ENCODE measurements at places on chromosomes 2 and 18.

GRCh38 chr18:45119876-45120275, 439.2 kb downstream of the SETBP1 start:
- no peak for DNase-seq

DNA sequence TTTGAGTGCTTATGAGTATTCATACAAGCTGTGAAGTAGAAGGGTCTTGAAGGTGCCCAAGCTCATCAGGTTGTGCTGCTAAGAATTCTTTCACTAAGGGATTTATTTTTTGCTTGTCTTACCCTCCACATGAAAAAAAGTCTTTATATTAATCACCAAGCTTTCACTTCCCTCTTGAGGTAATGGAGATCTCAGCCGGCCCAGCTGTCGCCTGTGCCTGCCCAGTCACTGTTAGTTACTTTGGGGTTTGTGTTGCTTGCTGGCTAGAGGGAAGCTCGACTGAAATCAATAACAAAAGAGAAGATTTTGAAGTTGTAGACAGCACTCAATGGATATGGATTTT, 21.9 kb downstream of the MC2R start:
- no peak for DNase-seq

- no peak for DNase-seq
Observed at GRCh38 chr2:85712336-85712735, 18.2 kb downstream of the GNLY start.

DNA sequence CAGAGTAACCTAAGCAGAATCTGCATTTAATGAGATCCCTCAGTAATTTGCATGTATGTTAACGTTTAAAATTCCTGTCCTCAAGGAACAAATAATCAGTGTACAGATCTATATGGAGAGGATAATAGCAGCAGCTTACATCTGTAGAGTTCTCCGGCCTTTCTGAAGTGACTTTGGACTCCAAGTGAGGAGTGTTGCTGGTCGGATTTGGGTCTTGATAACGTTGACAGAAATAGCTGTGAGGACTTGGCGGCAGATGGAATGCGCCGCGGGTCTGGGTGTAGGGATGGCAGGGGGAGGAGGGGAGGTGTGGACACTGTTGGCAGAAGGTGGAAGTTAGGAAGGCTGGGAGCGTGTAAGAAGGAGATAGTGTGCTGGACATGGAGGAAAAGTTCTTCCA, 170.9 kb upstream of the GATA6 start:
- DNase-seq, result no peak

DNA sequence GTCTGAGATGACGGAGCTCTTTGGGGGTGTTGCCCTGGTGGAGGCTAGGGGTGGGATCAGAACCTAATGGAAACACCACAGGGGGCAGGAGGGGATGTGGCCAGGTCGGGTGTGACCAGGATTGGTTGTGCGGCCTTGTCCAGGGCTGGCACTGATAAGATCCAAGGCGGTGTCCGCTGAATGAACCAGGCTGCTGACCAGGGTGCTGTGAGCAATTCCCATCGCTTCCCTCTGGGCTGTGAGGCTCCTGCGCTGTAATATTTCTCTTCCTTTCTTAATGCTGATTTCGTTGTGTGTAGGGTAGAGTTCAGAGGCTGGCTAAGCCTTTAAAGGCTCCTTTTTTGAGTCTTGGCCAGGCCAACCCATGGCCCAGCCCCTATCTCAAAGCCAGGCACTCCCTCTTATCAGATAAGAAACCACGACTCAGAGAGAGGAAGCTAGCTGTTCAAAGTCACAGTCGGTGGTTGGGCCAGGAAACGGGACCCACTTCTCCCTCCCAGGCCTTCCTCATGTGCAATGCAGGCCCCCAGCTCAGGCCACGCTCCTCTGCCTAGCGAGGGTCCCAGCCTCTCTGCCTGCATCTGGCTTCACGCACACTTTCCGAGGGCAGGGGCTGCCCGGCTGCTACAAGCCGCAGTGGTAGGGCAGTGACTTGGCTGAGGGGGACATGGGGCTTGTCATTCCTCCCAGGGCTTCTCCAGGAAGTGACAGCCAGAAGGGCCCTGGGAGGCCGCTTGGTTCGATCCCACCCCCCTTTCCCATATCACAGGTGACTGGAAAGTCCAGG, 26.0 kb upstream of the FOSL2 start:
- DNase-seq, result peak; percentile 59

DNA sequence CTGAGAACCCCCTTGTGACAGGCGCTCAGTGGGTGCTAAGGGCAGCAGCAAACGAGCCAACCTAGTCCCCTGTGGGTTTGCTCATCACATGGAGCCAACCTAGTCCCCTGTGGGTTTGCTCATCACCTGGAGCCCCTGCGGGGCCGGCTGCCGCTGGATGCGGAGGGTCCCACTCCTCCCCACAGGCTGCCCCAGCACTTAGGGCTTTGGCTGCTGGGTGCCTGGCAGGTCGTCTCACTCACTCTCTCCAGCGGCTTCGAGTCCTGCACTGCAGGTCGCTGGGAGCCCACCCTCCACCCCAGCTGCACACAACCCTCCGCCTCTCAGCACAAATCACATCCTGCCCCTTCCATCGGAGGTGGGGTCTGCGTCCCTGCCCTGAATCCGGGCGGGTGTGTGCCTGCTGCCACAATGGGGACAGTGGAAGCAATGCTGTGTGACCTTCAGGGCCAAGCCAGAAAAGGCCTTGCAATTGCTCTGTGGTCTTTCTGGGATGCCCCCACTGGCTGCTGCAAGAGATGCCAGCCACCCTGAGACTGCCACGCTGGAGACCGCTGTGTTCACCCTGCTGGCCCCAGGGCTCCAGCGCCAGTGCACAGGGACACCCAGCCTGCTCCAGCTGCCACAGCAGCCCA, 248.1 kb upstream of the SALL3 start:
- DNase-seq, result no peak

DNA sequence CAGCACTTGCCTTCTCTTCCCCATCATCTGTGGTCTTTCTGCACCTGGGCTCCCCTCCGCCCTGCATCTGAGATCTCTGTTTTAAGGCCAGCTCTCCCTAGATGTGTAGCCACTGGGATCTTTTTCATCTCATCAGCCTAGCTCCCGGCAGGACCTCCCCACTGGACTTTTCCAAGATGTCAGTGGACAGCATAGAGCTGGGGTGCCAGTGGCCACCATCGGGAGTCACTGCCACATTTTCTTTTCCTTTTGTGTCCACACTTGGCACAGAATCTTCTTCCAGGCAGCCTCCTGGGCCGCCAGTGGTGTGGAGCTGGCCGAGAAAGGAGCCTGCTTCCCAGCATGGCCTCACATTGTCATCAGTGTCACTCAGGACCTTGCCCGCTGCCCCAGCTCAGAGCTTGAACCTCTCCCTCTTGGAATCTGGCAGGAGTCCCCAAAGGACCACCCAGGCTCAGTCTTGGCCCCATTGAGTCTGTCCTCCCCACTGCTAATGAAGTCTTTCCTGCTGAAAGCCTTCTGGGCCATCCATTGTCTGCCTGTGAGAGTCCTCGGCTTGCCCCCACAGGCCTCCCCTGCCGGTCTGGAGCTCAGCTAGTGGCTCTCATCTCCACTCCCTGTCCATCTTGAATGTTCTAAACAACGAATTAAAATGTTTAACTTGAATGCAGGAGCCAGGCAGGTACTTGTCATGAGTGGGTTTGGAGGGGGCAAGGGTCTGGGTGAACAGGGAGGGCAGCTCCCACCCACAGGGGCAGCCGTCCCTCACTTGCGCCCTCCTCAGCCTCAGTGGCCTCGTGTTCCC, 324.4 kb downstream of the GBX2 start:
- DNase-seq, result no peak

DNA sequence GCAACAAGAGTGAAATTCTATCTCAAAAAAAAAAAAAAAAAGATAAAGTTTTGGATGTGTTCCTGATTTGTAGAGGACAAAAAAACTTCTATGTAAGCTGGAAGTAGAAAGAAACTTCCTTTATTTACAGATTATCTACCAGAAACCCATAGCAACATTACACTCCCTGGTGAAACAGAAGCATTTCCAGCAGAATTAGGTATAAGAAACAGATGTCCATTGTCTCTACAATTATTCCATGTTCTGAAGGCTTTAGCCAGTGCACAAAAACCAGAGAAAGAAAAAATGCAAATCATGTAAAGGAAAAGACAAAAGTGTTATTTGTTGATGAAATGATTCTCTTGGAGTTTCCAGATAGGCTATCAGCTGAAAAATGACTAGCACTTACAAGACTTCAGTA, 4.9 kb downstream of the TUBB6 start:
- no peak for DNase-seq

- DNase-seq, result no peak
Observed at GRCh38 chr2:20433249-20433648, 13.6 kb upstream of the RHOB start.

DNA sequence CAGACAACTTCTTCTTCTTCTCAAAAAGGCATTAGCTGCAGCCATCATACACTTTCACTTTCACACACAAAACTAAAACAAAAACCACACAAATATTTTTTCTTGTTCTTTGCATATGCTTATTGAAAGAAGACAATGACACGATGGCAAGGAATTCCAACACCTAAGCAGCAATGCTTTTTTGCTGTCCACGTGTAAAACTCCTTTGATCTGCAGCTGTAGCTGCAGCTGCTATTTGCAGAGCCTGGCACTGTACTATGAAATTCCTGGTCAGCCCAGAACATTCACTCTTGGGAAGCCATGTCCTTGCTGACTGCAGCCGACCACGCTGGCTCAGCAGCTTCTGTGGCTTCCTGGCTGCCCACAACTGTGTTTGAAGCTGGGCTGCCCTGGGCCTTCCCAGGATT, 316.2 kb downstream of the CDH2 start:
- no peak for DNase-seq
